GM19239 (cell line): ENCODE measurements at places on chromosomes 11 and 22.

GRCh38 chr11:69700278-69701140 lies 3.3 kb downstream of the FGF19 start:
- no peak for DNase-seq

- no peak for DNase-seq
These were observed 5.3 kb downstream of the ADA2 start for GRCh38 chr22:17213976-17214375.

DNA sequence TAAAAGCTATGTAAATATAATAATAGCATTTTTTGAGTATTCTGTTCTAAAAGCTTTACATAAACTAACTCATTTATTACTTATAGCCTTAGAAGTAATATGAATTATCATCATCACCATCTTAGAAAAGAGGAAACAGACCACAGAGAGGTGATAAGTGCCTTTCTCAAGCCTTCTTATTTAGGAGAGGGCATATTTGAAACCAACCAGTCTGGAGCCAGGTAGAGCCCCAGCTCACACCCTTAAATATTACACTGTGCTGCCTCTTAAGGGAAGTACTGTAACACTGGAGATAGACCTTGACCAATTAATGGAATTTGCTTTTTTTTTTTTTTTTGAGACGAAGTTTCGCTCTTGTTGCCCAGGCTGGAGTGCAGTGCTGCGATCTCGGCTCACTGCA lies 2.3 kb downstream of the BCO2 start:
- DNase-seq = no peak

GRCh38 chr11:117239295-117239694 lies 6.8 kb downstream of the RNF214 start:
- no peak for DNase-seq

GRCh38 chr22:42966497-42966896 lies 48.5 kb downstream of the PACSIN2 start:
- no peak for DNase-seq

DNA sequence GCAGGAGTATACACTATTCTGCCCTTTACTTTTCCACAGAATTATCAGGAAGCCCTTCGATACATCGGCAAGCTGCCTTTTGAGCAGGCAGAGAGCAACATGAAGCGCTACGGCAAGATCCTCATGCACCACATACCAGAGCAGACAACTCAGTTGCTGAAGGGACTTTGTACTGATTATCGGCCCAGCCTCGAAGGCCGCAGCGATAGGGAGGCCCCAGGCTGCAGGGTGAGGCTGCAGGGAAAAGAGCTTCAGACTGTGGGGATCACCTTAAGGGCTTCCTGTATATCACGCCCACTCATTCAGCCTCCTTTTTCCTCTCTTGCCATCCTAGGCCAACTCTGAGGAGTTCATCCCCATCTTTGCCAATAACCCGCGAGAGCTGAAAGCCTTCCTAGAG lies 6.8 kb upstream of the HMBS start:
- no peak for DNase-seq

DNA sequence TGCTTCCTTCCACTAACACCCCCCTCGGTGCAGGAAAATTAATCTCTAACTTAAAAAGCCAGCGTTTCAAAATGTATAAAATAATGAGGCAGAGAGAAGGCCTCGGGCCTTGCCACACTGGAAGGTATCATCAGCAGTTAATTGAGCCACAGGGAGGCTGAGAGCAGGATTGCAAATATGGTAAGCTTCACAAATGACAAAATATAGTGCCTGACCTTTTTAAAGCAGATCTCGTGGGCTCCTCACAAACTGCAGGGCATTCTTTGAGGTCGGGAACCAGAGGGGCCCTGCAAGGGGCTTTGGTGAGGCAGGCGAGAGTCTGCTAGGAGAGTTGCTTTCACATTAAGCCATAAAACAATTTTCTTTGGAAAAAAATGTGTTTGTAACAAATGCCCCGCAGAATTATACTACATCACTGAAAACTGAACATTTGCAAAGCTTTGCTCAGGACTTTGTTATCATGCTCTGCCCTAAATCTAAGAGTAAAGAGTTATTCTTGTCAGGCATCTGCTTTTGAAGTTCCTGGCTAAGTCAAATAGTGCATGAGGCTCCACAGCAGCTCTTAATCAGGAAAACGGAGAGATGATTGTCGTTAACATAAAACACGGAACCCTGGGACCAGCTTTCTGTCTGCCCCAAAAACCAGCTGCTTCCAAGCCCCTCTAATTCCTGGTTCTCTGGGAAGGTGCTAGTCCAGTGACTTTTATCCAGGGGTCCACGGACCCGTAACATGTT lies 61.4 kb upstream of the SYT13 start:
- DNase-seq = no peak

DNA sequence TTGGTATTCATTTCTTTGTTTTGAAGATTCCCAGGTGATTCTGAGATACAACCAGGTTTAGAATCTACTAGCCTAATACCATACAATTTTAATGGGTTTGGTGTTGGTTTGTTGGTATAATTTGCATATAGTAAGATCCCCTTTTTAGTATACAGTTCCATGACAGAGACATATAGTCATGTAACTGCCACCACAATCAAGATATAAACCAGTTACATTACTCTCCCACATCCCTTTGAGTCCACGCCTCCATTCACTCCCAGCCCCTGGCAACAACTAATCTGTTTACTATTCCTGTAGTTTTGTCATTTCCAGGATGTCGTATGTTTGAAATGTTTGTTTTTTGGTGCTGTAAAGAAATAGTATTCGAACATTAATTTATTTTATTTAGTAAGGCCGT lies 4.3 kb downstream of the ASRGL1 start:
- DNase-seq = no peak

- no peak for DNase-seq
These were observed 248.3 kb downstream of the DDX10 start for GRCh38 chr11:108913204-108913603.

DNA sequence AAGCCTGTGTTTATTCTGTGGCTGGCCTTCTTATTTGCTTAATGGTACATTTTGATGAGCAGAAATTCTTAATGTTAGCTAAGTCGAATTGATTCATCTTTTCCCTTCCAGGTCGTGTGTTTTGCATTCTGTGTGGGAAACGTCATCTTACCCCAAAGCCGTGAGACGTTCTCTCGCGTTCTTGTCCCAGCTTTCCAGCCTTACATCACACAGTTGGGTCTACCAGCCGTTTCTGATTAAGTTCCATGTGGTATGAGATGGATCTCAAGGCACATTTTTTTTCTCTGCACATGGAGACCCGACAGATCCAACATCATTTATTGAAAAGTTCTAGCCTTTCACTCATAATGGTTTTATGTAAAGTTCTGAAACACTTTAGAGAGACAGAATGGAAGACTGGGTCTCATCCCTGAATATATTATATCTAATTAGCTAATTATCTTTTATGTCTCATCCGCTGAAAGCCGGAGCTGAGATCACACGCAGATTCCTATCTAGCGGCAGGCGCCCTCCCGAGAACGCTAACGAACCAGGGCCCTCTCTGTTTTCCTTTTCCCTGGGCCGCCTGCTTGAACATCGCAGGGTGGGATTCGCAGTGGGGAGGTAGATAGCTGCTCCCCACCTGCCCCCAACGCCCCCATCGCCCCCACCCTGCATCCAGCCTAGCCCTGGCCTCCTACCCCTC lies 1162.2 kb downstream of the BRD1 start:
- DNase-seq = no peak
